ENCODE measurements at places on chromosomes 6 and 20.

DNA sequence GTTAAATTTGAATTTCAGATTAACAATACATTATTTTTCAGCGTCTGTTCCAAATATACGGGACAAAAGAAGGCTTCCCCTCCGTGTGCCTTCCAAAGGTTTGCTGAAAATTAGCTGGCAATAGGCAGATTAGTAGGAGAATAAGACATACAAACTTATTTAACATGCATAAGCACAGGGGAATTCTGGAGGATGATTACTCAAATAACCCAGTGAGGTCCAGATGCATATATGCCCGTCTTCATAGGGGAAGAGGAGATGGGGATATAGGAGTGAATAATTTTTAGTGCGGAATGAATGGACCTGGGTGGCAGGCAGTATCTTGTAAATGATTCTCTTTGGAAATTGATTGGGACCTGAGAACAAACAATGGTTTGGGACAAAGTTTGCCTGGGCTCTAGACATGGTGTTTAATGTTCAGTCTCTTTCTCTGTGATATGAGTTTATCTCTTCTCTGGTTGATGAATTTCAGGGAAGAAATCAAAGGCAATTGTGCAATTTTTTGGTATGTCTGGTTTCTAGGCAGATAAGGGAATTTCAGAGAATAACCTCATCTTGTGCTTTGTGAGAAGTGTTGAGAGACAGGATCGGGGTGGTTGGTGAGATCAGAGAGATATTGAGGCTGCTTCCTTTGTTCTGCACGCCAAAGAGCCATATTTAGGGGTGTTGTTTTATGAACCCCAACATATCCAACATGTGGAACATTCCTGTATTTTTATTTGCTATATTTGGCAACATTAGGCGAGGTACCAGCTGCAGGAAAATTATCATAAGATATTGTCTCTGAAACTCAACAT, 63.7 kb downstream of the MKKS start:
- DNase-seq, result no peak

GRCh38 chr20:3193806-3194616, 10.5 kb downstream of the DDRGK1 start:
- no peak for DNase-seq

DNA sequence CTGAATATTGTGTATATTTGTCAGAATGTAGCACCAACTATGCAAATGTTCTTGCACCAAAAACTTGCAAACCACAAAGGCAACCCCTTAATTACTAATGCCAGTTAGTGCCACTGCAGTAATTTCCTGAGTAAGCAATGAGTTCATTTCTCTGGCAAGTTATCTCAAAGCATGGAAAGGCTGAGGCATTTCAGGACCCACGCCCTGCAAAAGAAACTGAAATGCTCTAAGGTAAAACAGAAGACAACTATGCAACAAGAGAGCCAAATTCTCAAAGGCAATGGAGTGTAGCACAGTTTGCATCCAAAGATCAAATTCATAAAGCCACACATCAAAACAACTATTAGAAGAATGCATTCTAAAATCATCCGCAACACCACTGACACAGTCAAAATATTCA, 994.4 kb downstream of the EYS start:
- DNase-seq, result no peak

DNA sequence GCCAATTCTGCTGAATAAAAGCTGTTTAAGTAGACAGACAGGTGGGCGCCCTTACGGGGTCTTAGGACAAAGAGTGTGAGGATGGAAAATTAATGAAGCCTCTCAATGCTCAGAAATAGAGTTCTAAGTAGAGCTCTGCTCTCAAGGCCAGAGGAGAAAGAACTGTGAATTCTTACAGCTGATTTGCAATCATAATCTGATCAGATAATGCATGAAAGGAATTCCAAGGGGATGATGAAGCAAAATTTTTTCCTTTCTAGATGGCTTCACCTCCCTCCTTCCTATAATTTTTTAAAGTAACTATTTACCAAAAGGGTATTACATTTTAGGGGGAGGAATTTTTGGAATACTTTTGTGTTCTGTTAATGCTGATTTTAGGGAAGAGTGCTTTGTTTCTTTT, 308.1 kb upstream of the HS3ST5 start:
- DNase-seq, result no peak

GRCh38 chr6:4903121-4903520, 100.7 kb downstream of the RPP40 start:
- DNase-seq, result no peak

GRCh38 chr6:13851330-13851729, 37.0 kb upstream of the MCUR1 start:
- no peak for DNase-seq

GRCh38 chr20:32642257-32643046, 31.3 kb downstream of the C20orf203 start:
- DNase-seq, result no peak

GRCh38 chr20:62501801-62502495, 26.2 kb upstream of the GATA5 start:
- DNase-seq, result no peak

DNA sequence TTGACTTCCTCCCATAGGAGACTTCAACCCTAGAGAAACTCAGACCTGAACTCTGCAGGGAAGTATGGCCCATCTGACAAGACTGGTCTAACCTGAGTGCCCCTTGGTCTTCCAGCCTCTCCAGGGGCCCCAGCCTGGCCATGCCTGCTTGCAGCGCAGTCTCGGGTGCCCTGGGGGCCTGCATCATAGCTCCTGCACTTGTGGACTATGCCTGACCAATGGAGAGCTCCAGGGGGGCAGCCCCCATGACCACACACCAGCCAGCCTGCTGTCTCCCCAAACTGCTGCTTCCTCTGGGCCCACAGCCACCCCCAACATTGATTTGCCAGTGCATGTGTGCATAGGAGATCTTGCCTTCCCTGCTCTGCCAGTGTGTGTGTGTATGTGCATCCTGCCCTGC, 608.6 kb upstream of the MARCKS start:
- no peak for DNase-seq

DNA sequence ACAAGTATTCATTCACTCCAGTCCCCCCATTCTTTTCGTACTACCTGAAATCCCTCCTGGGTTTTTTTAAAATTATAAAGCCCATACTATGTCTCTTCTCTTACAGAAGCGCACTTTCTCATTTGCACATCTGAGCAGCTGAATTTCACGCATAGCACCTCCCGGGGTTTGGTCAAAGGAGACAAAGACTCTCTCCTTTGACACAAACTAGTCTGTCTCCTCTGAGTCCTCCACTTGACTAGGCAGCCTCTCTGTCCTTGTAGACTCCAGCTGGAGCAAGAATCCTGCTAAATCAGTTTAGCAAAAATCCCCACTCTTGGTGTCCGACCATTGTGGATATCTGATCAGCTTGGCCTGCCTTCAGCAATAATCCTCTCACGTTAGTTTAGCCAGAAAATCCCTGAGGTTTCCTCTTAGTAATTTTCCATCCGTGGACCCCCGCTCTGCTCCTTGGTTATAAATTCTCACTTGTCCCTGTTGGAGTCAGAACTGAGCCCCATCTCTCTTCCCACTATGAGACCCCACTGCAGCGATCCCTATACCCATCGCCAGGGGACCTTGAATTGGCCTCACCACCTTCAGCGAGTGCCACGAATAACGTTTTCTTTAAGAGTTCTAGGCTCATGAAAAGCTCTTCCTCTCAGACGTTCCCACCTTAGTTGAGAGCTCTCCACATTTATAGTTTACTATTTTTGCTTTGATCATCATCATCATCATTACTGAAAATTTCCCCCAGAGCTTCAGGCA, 29.0 kb downstream of the PDYN start:
- no peak for DNase-seq

DNA sequence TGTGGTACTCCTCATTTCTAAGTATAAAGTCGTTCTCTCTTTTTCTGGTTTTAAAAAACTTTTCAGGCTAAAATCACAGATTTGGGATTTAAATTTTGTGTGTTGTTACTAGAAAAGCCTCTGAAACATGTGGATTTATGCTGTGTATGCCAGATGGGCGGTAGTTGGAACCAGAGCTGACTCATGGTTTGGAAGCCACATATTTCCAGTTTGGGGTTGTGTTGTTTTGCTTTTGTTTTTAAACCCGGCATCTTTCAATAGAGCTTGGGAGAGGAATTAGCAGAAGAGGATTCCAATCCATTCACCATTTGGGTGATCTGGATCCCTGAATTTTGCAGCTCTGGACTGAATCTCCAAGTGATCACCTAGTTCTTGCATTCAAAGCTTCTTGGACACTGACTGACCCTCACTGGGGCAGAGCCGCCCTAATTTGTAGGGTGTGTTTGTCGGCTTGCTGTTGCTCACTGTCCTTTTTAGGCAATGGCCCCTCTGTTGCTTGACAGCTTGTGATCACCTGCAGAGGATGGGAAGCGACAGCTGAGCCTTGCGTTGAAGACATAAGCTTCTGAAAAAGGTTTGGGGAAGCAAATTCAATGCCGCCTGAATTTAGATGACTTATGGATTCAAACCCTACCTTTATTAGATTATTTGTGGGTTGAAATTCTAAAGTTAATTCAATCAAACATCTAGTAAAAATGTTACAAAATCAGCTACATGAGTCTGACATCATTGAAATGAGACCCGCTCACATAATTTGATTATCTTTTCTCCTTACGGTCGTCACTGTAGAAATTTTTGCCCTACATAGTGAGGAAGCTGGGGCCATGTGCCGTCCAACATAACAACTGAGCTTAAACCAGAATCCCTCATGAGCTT, 79.9 kb upstream of the CD83 start:
- DNase-seq, result no peak

- no peak for DNase-seq
These were observed 2.2 kb downstream of the LEMD2 start for GRCh38 chr6:33786736-33787135.

DNA sequence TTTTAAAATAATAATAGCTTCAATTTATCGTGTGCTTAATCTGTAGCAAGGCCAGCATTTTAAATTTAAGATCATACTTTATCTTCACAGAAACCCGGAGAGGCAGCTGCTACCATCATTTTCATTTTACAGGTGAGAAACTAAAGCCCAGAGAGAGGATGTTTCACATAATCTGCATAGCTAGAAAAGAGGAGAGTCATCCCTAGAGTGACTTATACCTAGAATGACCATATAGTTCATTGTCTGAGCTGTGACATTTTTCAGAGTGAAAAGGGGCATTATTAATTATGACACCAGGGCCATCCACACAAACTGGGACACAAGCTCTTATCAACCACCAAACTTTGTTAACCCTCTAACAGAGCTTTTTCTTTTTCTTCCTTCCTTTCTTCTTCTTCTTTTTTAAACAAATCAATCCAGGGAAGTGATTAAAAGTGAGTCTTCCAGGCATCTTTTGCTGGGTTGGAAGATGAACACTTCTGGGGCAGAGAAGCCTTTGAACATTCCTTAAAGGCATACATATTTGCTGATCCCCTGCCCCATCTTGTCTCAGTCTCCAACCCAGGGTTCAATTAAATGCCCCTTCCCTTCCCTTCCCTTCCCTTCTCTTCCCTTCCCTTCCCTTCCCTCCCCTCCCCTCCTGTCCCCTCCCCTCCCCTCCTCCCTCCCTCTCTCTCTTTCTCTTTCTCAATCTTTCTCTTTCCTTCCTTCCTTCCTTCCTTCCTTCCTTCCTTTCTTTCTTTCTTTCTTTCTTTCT, 272.5 kb upstream of the JAG1 start:
- DNase-seq, result no peak

DNA sequence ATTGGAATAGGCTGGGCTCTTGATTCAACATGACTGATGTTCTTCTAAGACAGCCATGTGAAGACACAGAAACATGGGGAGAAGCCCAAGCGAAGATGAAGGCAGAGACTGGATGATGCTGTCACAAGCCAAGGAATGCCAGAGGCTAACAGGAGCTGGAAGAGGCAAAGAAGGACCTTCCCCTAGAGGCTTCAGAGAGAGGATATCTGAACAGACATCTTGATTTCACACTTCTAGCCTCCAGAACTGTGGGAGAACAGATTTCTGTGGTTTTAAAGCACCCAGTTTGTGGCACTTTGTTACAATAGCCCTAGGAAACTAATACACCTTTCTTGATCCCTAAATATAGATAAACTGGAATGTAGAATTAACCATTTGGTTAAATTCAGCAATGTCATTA, 127.0 kb downstream of the EDN1 start:
- DNase-seq, result no peak

DNA sequence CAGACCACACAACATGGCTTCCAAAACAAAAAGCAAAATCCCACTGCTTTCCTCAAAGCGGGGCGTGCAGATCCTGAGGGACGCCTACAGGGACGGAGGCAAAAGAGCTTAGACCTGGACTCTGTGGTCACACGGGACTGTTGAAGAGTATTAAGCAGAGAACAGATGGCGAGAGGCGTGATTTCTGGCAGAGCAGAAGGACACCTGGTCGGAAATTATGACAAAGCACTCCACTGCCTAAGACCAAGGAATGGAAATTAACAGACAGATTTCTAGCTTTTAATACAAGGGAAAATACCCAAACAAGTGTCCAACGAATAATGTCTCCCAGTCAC, 15.4 kb downstream of the CST7 start:
- peak; percentile 99 for DNase-seq

DNA sequence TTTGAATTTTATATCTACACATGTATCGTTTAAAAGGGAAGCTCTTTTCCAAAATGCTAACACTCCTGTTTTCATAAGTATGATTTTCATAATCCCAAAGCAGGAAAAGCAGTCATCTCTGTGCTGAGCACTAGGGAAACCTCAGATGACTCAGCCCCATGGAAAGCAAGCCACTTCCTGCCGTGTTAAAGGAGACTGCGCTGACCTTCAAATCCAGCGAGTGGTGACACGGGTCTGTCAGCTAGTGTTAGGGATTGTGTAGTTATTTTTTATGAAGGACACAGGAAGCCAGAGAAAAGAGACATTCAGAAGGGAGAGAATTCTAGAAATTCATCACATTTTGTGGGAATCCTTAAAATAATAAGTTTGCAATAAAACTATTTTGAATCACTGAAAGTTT, 57.0 kb upstream of the CD93 start:
- DNase-seq, result no peak

DNA sequence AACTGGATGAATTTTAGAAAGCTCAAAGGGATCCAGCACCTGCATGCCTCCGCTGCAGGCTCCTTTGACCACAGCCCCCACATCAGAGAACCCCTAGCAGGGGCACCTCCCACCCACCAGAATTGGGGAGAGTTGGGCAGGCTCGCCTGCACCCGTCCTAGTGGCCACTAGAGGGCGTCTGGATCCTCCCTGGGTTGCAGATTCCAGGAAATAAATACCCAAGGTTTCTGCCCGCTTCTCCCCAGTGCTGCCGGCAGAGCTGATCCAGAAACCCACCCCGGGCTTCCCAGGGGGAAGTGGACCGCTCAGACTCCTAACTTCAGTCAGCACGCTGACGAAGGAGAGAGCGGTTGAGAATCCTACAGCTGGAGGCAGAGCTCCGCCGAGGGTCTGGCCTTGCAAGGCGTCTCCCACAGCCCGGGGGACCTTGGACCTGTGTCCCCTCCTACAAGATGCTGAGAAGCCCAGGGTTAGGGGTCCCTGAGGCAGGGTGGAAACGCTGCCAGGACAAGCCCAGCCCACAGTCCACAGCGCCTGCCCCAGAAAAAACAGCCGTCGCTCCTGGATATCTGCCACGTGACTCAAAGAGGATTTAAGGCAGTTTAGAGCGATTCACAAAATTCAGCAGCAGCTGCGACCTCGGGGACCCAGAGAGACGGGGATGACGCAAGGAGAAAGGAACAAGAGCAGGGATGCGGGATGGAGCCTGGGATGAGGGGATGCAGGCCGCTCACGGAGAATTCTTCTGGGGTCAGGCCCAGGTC, 32.6 kb upstream of the PHACTR3 start:
- DNase-seq, result peak; percentile 37

GRCh38 chr6:16706911-16707783, 54.1 kb downstream of the ATXN1 start:
- no peak for DNase-seq
